Naive thymus-derived CD8-positive, alpha-beta T cell (primary cell): ENCODE measurements at places on chromosomes 5 and 9.

GRCh38 chr9:84123648-84124406 lies 143.2 kb downstream of the RMI1 start:
- DNase-seq = no peak

GRCh38 chr5:15737036-15737821 lies 237.2 kb downstream of the FBXL7 start:
- DNase-seq = no peak

- no peak for DNase-seq
Observed at GRCh38 chr5:62705022-62705421, 126.4 kb downstream of the LRRC70 start.

- DNase-seq = no peak
Observed at GRCh38 chr5:140044041-140044440, 942 bp upstream of the NRG2 start.

- DNase-seq = peak; percentile 90
Observed at GRCh38 chr5:43008363-43009153, 31.6 kb downstream of the ANXA2R start.

GRCh38 chr5:57037355-57037754 lies 85.4 kb upstream of the MIER3 start:
- DNase-seq = no peak

DNA sequence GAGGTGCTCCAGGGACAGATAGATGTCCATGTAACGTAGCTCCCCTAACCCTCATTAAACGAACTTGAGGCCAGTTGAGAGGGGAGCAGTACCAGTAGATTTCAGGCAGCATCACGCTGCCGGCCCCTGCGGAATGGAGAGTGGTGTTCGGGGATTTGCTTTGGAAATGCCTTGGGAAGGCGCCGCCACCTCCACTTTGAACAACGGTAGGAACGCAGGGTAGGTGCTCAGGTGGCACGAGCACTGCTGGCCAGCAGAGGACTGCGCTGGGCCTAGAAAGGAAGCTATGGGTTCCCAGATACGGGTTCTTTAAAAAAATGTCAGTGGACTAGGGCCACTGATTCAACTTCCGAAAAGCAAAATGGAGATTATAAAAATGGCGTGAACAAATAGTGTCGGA lies 271.8 kb downstream of the FANCC start:
- no peak for DNase-seq

DNA sequence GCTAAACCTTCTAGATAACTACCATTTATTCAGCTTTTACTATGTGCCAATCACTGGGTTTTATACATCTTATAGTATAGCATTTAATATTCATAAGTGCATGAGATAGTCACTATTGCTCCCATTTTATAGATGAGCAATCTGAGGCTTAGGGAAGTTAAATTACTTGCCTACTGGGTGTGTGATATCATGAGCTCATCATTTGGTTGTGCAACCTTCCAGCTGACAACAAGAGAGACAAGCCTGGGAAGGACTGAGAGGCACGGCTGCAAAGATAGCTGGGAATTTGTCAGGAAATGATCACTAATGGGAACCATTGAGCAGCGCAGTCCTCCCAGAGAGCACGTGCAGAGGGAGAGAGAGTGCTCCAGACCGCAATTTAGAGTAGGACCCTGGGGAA lies 481.6 kb upstream of the KIF2A start:
- DNase-seq = no peak

DNA sequence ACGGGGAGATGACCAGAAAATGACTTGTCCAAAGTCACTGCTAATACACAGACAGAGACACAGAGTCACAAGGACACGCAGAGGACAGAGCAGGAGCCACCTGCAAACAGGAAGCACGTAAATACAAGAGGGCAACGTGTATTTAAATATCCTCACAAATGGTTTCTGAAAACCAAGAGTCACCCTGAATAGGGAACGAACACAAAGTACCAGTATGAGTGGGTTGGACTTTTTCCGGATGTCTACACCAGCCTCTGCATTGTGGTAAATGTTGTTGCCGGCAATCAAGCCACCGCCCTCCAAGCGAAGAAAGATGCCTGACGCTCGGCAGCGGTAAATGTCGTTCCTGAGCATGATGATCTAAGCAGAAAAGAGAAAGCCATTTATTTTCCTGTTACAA lies 44.5 kb downstream of the FBXO10 start:
- no peak for DNase-seq

DNA sequence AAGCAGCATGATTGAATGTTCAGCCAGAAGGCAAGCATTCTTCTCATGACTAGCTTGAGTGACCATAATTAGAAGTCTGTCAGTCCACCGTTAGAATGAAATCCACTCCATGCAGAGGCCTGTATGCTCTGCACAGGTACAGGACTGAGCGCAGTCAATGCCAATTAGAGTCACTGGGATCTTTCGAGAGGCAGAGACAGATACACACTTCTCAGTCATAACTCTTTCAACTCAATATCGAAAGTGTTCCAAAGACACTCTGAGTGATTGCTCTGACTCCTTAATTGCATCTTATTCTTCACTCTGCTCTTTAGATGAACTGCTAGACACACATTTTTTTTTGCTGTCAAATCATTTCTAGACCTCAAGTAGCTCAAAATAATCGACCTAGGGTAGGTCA lies 203.6 kb downstream of the GABRB2 start:
- DNase-seq = no peak

GRCh38 chr5:56080375-56081052 lies 85.8 kb upstream of the IL6ST start:
- DNase-seq = no peak

GRCh38 chr9:114855488-114855887 lies 49.6 kb upstream of the TNFSF15 start:
- no peak for DNase-seq

DNA sequence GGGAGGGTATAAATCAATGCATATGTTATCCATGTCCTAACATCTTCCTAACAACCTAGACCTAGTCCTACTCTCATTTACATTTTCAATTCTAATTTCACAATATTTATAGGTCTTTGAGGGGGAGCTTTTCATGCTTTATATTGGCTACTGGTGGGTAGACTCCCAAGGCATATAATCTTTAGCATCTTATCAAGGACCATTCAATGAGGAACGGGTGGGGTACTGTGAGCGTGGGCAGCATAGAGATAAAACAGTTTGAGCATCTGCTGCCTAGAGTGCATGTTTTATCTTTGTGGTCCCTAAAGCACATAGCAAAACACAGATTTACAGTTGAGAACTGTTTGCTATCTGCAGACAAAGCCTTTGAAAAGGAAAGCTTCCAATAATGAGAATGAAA lies 427.6 kb upstream of the WWC1 start:
- no peak for DNase-seq

DNA sequence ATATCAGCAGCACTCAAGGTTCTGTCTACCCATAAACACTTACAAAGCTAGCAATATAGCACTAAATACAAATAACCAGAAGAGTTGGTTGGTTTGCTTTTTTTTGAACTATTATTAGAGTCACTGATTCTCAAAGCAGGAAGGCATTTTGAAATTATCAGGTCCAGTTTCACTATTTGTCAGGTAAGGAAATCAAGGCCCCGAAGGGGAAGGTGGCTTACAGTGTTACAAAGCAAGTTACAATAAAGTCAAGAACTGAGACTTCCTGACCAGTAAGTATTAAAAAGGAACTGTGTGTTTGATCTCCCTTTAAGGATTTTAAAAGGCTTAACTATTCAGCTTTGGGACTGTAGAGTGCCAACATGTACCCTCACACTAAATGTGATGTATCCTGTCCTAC lies 10.8 kb downstream of the C5orf15 start:
- DNase-seq = no peak

DNA sequence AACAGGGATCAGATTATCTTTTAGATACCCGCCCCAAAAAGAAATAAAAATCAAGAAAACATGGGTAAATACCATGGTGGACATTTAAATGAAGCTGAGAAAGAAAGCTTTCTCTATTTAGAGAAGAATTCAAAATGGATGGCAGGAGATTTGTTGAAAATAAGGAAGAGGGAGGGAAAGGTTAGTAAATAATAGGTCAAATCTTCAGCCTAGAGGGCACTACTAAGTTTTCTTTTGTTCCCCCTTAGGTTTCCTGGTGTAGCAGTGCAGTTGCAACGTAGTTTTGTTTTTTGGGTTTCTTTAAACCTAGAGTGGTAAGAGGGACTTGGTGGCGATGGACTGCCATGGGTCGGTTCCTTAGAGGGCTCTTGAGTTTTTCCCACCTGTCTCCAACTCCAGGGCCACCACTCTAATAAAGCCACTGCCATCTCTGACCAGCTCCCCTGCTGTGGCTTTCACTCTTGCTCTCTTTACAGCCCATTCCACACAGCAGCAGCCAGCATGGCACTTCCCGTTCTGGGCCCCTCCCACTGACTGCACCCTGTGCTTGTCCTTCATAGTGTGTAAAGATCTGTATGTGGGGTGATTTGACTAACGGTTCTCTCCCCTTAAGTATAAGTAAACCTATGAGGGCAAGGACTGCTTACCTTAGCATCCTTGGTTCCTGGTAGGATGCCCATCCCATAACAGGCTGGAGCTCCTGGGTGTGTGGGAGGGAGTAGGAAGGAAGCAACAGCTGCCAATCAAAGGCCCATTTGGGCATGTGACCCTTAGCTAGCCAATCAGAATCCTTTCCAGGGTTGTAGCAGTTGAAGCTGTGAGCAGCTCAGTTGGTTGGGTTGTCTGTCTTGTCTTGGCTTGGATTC lies 118.3 kb downstream of the SLC1A3 start:
- no peak for DNase-seq

DNA sequence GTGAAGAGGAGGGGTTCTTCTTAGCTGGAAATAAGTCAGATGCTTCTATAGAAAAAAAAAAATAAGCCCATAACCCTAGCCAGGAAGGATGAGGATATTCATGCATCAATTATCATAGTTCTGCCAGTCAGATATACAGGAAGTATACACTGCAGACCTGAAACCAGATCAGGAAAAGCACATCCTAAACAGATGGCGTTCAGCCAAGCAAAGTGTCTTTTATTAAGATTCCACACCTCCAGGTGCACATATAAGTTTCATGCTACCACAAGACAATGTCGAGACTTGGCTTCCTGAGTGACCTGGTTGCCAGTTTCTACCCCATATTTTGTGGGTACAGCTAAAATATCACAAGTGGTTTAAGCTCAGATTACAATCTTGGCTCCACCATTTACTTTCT lies 108.3 kb downstream of the CETN3 start:
- DNase-seq = no peak

DNA sequence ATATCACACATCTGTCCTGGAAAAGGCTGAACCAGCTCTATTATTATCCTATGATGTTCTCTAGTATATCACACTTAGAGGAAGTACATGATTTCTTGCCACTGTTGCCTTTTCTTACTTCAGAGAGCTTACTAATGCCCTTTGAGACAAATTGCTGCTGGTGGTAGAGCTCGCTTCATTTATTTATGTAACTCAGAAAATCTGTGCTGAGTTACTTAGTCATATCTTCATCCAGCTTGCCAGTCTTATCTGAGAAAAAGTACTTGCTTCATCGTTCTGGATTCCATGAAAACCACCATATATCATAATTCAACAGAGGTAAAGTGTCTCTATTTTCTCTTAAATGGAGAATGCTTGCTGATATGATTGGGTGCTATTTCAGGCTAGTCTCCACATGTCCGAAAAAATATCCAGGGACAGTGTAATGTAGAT lies 26.6 kb downstream of the PTPDC1 start:
- no peak for DNase-seq

DNA sequence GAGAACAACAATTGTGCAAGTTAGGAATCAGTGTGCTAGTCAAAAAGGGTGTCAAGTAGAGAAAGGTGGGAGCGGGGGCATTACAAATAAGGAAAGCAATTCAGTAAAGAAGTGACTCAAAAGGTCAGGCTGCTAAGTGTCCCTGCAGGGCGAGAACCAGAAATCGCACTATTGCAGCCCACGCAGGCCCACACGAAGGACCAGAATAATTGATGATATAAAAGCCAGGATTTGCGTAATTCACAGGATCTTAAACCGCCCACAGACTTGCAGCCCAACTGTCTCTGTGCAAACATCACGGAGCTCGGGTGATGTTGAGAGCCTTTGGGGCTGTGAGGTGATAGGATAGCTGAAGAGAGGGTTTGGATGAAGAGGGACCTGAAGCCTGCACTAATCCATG lies 349.0 kb downstream of the BRINP1 start:
- no peak for DNase-seq

DNA sequence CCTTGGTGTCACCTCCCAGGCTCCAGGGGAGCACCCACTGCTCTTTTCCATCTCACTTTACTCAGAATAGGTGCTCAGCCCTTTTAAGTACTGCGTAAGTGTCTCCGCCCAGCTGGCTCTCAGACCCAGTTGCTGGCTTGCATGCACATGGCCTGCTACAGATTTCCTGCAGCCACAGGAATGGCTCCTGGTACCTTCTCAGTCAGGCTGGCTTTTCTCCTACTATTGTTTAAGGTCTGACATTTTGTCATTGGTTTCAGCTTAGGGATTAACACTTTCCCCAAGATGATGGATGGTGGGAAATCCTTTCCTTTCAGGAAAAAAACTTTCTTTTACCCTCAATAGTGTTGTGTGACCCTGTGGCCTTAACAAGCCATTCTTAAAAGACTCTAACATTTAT lies 1652.3 kb upstream of the WWC1 start:
- DNase-seq = no peak

DNA sequence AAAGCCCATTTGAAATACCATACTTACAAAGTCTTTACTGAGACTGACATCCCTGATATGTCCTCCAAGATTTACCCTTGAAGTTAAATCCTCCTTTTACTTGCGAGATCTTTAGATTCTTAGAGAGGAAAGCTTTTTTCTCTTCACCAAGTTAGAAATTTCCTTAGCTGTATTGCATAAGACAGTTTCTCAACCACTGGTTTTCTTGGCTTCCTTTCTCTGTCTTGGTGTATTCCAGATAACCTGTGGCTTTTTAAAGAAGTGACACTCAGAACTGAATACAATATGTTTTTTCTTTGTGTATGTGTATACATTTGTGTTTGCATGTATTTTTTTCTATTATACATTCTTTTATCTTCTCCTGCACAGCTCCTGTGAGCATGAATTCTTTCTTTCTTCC lies 65.0 kb downstream of the SNCAIP start:
- no peak for DNase-seq

- no peak for DNase-seq
Observed at GRCh38 chr9:125831616-125832015, 84.4 kb downstream of the PBX3 start.

DNA sequence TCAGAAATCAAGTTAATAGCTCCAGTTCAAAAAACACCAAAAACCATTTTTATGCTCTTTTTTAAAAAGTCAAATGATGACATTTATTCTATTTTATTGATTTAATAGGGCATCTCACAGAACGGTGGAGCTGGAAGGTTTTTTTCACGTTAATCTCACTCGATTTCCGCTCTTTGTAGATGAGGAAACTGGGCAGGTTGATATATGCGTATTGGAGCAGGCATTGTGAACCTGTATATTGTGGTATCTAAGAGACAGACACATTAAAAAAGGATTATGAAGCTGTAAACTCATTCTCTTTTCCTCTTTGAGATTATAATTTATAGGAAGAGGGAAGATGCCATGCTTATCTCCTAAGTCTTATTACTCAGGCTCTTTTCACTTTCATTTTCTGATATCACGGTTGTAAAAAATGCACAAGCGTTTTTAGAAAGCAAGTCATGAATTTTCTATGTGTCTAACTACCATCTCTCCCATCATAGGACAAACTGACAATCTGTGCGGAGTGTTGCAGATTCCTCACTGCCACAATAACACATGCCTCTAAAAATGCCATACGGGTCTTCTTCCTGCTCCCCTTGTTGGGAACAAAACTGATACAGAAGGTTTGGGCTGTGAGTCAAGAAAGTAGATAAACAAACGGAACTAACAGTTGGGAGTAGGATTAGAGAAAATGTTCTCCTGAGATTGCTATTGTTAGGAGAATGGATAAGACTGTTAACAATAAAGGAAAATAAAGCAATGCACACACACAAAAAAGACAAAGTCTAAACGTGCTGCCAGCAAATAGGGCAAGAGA lies 1997.7 kb downstream of the MAT2B start:
- no peak for DNase-seq

GRCh38 chr5:149409268-149409948 lies 30.3 kb upstream of the IL17B start:
- no peak for DNase-seq
